ENCODE measurements at places on chromosomes 7 and 10. TPM values are rescaled to one million over a fixed set of nuclear protein-coding genes. Genes with fewer than 3 reads are reported as not detected.

Gene ENTPD7
- 20.2 TPM for total RNA-seq

DNA sequence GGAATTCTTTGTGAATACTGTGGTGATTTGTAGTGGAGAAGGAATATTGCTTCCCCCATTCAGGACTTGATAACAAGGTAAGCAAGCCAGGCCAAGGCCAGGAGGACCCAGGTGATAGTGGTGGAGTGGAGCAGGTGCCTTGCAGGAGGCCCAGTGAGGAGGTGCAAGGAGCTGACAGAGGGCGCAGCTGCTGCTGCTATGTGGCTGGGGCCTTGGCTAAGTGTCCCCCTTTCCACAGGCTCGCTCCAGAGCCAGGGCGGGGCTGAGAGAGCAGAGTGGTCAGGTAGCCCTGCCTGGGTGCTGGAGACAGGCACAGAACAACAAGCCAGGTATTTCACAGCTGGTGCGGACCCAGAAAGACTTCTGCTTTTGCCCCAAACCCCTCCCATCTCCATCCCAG, 162.9 kb downstream of the EGFR start:
- DNase-seq, result no peak

Gene ANXA8
- not detected for total RNA-seq

GRCh38 chr10:80660736-80661135, 123.0 kb downstream of the SH2D4B start:
- DNase-seq, result no peak

Gene TTYH3
- total RNA-seq, result 31.3 TPM

Gene STEAP1B
- total RNA-seq, result not detected

GRCh38 chr7:156903232-156903909, 10.4 kb upstream of the LMBR1 start:
- no peak for DNase-seq

Gene VSTM4
- 1.4 TPM for total RNA-seq

Gene ASB10
- total RNA-seq, result not detected

DNA sequence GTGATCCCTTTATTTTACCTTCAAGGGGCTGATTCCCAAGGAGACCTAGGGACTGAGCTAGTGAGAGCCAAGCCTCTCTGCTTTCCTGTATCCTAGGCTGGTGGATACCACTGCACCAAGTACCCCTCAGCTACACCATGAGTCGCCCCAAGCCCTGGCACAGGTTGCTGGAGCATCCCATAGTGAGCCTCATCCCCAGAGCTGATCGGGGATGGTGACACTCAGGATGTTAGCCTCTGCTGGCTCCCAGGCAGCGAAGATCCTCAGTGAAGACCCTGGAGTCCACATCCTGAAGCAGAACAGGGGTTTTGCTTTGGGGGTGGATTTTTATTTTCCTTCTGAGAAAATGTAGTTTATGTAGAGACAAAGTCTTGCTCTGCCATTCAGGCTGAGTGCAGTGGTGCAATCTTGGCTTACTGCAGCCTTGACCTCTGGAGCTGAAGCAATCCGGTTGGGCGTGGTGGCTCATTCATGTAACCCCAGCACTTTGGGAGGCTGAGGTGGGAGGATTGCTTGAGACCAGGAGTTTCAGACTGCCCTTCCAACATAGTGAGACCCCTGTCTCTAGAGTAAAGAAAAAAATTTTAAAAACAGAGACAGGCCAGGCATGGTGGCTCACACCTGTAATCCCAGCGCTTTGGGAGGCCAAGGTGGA, 12.5 kb upstream of the ZNF212 start:
- no peak for DNase-seq

DNA sequence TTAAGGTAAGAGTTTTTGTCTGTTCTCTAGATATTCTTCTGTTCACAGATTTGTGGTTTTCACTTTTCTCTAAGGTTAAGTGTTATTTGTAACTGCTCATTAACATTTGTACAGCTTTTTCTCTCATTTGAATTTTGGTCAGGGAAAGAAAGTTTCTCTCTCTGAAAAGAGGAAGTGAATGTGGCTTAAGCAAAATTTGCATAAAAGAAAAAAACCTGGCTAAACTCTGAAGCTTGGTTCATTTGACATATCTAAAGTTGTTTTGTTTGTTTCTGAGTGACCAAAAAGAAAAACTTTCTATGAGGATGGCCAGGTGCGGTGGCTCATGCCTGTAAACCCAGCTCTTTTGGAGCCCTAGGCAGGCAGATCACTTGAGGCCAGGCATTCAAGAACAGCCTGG, 22.0 kb upstream of the SLC26A4 start:
- DNase-seq, result no peak

Gene NKX1-2
- total RNA-seq, result not detected

Gene TSPAN13
- total RNA-seq, result 97.7 TPM

Gene SPDYE6
- not detected for total RNA-seq

DNA sequence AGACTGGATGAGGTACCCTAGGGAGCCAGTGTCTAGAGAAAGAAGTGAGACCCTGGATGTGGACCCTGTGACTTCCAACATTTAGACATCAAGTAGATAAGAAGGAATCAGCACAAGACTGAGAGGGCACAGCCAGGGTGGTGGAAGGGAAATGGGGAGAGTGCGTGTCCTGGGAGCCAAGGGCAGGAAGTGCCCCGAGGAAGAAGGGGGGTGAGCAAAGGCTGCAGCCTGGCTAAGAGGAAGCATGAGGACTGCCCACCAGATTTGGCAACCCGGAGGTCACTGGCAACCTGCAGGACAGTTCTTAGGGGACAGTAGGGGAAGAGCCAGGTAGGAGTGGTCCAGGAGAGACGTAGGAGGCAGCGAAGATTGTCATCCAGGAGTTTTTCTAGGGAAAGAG, 14.8 kb downstream of the COL13A1 start:
- DNase-seq, result no peak

Gene CLDN3
- total RNA-seq, result 566 TPM

- peak; percentile 55 for DNase-seq
These were observed 109.2 kb downstream of the DPY19L1 start for GRCh38 chr7:34928052-34928451.

DNA sequence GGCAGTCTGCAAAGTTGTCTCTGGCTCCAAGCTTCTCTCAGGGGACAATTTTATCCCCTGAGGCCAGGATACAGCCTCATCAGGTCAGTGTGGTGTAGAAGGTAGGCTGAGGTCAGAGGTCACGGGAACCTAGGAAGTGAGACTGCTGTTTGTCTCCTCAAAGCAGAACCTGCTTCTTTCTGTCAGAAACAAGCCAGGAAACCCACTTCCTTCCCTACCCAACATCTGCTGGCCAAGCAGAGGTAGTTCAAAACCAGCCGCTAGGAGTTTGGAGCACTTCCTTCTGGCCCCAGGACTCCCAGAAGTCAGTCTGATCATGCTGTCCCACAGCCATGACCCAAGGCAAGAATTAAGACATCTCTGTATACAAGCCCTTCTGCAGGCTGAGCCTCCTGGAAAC, 12.2 kb downstream of the CLRN3 start:
- no peak for DNase-seq

DNA sequence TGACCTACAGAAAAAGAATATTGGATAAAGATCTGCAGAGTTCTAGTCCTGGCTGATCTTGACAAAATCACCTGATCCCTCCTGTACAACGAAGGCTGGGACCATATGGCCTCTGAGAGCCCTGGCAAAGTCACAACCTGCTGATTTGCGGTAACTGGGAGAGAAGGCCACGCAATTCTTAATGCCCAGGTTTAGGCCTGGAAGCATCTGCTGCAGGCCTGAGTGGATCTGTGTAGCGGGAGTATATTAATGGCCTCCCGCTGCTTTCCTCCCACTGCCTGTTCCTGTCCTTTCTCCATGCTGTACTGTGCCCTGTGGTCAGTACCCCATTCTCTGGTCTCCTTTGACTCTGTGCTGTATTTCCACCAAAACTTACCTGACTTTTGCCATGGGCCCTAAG, 24.2 kb downstream of the AKR1B1 start:
- no peak for DNase-seq

DNA sequence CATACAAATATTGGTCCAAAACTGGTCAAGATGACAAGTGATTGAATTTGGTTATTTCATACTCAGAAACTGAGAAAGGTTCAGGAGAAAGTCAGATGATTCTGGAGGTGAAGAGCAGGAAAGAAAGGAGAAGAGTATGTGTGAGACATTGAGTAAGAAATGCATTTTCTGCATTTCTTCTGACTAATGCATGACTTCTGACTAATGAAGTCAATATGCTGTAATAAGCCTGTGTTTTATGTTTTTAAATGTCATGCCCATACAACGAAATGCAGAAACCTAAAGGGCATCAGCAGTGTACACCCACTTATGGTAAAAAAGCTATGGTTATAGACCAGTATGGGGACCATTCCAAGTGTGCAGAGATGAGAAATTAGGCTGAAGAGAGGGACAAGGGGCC, 1227.8 kb upstream of the SORCS1 start:
- DNase-seq, result no peak

DNA sequence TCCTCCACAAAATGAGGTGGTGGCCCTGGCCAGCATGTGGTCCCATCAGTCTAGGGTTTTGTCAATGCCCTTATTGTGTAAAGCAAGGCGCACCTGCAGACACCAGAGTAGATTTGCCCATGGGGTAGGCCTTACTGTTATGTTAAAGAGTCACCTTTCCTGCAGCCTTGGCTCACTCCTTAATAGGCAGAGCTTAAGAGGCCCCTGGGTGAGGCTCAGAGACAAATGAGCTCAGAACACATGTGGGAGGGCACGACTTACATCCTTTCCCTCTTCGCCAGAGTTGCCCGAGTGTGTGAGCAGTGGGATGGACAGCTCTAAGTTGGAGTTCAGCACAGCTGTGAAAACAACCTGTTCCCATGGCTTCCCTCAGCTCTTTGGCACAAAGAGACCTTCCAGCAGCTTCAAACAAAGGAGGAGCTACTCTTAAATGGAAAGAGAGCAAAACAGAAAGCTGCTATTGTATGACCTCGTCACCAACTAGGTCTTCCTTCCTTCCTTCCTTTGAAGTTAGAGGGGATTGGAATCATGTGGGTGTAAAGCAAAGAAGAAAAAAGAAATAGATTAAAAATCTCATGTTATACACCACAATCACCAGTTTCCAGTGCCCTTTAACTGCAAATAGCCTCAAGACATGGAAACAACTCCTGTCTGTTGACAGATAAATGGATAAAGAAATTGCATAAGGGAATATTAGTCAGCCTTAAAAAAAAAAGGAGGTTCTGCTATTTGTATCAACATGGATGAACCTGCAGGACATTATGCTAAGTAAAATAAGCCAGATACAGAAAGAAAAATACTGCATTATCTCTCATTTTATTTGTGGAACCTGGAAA, 11.9 kb upstream of the XPNPEP1 start:
- DNase-seq, result no peak

GRCh38 chr10:70782086-70782745, 3.0 kb downstream of the TBATA start:
- no peak for DNase-seq

- no peak for DNase-seq
These were observed 36.3 kb downstream of the CCM2 start for GRCh38 chr7:45036317-45036716.

GRCh38 chr7:79820387-79820786, 314.2 kb upstream of the GNAI1 start:
- peak; percentile 33 for DNase-seq

DNA sequence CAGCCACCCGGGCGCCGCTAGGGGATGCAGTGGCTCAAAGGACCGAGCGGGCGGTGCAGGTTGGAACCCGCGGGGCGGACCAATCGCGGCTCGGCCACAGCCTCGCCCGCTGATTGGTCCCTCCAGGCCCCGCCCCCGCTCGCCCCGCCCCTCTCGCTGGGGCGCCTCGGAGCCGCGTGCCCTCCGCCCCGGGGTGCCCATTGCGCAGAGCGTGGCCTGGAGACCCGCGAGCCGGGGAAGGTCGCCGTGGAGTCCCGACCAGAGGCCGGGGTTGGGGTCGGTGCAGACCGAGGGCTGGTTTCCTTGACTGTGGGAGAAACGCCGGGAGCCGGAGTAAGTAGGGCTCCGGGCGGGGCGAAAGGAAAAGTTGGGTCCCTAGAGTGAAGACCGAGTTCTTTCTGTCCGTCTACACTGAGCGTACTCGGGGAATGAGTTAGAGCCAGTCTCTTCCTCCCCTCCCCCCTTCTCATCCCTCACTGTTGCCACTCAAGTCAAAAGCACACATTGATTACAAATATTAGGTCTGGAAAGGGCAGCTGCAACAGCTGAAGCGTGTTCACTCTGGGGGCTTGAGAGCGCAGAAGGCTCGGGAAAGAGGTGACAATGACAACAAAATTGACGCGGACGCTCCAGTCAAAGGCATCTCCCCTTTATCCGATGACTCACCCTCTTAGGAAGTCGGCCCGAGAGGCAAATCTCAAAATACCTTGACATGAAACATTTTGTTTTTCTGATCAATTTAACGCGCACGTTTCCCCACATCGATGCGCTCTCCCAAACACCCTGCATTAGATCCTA, 843 bp upstream of the GATA3 start:
- peak; percentile 78 for DNase-seq

GRCh38 chr7:7125963-7126362, 56.4 kb upstream of the C1GALT1 start:
- no peak for DNase-seq

DNA sequence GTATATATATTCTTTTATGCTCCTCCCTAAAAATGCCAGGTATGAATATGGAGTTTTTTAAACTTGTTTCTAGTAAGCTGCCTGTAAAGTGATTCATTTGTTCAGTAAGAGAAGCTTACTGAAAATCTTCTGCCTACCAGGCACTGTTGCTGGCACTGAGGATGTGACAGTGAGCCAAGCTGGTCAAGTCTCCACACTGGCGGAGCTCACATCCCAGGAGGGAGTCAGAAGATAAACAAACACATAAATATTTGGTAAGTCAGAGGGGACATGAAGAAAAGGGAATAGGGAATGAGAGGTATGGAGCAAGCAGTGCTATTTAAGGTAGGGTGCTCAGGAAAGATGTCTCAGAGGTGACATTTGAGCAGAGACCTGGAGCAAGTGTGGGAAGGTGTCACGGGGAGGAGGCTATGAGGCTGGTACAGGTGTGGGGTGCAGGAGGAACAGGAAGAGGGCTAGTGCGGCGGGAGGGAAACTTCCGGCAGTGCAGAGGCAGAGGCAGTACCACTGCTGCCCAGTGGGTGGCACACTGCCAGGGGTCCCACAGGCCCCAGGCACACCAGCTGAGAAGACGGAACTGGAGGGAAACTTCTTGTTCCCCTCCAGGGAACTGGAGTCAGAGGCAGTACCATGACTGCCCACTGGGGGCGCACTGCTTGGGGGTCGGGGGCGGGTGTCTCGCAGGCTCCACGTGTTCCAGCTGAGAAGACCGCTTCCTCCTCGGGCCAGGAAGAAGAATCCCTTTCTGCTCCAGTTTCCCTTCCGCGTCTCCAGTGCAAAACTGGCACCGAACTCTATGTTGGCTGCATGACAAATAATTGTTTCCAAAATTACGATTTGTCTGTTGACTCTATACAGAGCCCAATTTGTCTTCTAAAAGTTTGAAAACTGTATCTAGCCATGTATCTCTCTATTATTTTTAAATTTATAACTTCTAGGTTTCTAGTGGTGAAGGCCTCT, 161.0 kb downstream of the TEX36 start:
- no peak for DNase-seq

GRCh38 chr10:122021828-122022227, 32.9 kb downstream of the TACC2 start:
- no peak for DNase-seq

- DNase-seq, result no peak
These were observed 313.3 kb downstream of the ACTR3B start for GRCh38 chr7:153072806-153073205.

- peak; percentile 53 for DNase-seq
These were observed 117.4 kb downstream of the INPP5A start for GRCh38 chr10:132654708-132655661.

Measured in left colon (tissue), 2 donors.